T-cell (primary cell): ENCODE measurements at places on chromosomes 4 and X.

DNA sequence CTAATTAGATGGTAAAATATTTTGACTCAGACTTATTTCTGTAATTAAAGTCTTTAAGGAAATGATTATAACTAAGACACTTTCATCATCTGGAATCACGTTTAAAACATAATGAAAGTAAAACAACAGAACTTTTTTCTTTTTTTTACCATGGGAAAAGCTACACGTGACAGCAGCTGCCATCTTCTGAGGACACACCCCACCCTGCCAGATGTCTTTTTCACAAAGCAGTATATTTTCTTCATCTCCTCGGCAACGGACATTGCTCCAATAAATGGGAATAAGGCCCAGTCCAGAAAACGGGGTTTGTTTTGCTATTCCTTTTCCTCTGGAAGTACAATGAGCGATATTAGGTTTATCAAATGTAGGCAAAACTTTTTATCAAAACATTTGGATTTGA, 17.5 kb downstream of the PRSS12 start:
- DNase-seq: no peak

GRCh38 chr4:140246216-140246615, 92.2 kb upstream of the MAML3 start:
- DNase-seq: no peak

- no peak for DNase-seq
Observed at GRCh38 chr4:88419874-88420273, 37.0 kb upstream of the HERC5 start.

DNA sequence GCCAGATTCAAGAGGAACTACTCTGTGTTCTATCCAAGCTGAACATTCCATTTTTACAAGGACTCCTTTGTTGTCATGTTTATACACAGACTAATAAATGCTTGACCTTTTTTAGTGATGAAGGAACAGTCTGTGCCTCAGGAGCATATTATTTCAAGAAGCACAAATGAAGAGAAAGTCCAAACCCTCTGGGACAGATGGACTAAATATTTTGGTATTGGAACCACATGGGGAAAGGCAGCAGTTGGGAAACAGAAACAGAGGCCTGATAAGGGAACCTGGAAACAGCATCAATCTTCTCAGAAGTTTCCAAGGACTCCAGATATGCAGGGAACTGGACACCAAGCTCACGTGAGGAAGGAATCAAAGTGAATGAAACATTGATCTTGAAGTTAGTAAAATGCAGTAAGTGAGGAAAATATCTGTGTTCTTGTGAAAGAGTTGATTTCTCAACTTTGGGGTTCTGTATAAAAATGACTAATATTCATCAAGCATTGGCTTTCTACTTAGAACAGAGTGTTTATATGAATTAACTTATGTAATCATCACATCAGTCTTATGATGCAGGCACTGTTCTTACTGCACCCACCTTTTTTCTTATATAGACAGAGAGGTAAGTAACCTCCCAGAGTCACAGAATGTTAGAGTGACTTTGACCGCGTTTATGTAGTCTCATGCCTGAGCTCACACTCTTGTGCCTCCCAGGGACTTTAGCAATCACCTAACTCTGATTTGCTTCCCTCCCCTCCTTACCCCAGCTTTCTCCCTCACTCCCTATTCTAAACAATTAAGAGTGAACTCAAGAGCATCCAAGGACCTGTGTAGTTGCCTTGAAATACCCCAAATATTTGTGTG, 148.9 kb upstream of the JADE1 start:
- DNase-seq: no peak

GRCh38 chr4:130080872-130081451, 985.0 kb downstream of the C4orf33 start:
- no peak for DNase-seq

DNA sequence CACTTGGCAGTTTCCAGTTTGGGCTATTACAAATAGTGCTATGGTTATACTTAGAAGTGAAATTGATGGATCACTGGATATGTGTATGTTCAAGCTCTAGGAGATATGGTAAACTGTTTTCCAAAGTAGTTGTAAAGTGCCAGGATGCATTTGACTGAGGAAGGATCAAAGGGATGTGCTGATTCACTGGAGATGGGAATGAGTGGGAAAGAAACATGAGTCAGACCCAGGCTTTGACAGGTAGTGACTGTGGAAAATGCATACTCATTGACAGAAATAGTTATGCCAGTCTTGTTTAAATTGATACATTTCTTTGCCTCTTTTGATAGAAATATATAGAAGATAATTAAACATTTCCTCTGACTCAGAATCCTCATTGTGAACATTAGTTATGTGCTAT, 77.9 kb downstream of the CEP135 start:
- no peak for DNase-seq

GRCh38 chr4:125538670-125539069, 223.9 kb downstream of the FAT4 start:
- DNase-seq: no peak

DNA sequence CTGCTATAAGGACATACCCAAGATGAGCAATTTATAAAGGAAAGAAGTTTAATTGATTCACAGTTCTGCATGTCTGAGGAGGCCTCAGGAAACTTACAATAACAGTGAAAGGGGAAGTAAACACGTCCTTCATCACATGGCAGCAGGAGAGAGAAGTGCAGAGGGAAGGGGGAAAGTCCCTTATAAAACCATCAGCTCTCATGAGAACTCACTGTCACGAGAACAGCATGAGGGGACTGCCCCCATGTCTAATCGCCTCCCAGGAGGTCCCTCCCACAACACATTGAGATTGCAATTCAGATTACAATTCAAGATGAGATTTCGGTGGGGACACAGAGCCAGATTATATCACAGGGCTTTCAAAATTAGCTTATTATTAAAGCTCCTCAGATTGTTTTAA, 209.5 kb upstream of the PPP3CA start:
- DNase-seq: no peak

DNA sequence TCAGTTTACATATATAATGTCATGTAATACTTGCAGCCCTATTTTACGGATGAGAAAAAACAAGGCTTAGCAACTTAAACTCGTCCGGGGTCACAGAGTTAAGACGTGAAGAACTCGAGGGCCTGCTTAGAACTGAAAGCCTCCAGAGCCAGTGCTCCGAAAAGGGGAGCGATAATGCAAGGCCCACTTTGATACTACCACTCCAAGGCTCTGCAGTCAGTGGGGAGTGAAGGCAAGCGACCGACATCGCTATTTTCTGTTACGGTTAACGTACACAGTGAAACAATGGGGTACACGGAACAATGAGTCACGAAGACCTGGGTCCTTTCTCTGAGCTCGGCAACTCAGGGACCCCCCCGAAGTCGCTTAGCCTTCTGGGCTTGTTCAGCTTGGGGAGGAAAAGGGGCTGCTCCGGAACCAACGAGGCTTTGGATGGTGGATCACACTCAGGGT, 965 bp downstream of the PPA2 start:
- DNase-seq: no peak

- DNase-seq: no peak
Observed at GRCh38 chrX:13013363-13014110, 30.9 kb downstream of the FAM9C start.

- no peak for DNase-seq
Observed at GRCh38 chr4:81743731-81744435, 272.2 kb upstream of the RASGEF1B start.

DNA sequence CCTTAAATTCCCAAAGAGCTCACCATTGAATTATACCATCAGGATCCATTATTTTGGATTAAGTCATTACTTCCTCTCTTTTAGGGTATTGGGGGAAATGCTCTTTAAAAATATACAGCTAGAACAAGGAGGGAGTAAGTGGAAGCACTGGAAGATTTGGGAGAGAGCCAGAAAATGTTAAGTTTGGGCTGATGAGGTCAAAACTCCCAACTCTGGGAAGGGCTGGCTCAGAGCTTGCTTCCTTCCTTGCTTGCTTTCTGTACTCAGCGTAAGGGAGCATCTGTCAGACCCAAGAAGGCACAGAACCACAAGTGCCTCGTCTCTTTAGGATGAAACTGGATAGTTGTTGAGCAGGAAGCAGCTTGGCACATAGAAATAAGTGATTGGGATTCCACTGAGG, 138.2 kb downstream of the GUCY2F start:
- DNase-seq: no peak

DNA sequence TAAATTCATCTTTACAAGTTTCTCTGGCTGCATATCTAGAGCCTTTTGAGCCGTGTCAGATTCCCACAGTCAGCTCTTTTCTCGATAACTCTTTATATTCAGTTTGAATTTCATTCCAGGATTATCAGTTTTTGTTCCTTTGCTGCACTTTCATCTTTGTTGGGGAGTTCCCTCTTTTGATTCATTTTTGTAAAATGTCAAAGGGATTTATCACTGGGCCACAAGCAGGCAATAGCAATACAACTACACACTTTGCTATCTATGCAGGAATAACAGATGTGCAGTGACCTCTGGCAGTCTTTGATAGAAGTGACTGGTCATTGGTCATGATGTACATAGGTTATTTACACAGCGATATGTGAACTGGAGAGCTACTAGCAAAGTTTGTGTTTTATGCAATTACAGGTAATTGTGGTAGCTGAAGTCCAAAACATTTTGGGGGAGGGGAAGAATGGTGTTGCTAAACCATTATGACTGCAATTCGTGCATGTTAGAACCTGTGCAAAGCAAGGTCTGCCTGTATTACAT, 43.8 kb downstream of the HPGDS start:
- DNase-seq: no peak

DNA sequence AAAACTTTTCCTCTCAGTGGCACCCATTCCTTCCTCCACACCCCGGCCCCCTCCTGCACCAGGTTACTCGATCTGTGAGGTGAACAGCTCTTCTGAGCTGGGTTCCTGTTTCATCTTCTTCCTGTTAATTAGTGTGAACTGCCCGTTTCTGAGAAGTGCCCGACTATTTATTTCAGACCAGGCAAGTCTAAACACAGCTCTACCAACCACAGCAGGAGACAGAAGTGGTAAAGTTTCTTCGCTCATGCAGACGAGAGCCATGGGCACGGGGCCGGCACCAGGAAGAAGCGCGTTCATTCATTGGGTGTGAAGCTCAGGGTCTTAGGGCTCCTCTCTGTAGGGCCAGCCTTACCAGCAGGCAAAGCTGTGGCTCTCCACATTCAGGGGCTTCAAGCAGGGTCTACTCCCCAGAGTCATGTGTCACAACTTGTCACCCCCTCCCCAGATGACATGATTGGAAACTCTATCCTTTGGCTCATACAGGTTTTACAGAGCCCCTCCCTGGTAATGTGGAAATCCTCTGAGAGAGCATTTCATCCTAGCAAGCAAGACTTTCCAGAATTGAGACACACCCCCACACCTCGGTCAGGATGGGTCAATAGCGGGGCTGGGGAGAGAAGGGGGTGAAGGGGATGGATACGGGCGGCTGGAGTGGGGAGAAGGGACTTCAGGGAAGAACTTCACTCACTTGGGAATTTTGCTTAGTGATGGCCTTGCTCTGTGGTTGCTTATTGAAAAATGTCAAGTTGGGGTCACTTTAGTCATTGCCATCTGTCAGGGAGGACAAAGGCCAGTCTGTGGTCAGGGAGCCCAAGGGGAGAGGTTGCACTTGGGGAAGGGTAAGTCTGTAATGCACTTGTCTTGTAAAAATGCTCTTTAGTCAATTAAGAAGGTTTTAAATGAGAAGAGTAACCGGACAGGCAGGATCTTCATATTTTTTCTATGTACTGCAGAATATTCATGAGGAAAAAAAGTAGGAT, 121.6 kb upstream of the TRIM2 start:
- no peak for DNase-seq

DNA sequence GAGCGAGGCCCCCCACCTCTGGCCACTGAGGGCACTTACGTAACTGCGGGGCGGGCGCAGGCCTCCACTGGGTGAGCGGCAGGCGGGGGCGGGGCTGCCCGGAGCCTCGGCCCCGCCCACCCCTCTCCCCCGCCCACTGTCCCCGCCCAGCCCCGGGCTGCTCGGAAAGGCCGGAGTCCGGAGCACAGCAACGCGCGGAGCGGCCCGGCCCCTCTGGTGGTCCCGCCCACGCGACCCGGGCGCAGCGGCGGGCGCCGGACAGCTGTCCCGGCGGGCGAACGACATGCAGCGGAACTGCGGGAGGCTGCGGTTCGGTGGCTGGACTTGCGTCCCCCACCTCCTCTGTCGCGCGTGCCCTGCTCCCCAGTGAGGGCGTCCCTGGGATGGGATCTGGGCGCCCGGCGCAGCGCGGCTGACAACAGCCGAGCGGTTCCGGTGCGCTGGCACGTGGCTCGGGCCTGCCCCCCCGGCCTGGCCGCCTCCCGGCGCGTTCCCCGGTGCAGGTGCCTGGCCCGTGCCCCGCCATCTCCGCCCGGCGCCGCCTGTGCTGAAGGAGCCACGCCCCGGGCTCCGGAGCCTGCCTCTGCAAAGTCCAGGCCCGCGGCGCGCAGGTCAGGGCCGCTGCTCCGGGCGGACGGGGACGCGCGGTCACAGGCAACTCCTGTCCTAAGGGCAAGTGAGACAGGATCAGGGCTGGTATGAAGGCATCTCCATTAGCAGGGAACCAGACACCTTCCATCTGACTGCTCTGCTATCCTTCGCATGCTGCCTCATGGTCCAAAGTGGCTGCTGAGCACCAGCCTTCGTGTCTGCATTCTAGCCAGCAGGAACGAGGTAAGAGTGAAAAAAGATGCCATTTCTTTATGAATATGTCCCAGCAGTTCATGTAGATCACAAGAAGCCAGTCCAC, 21.8 kb upstream of the JAKMIP1 start:
- no peak for DNase-seq

- no peak for DNase-seq
Observed at GRCh38 chr4:74692972-74693371, 101.4 kb downstream of the BTC start.

DNA sequence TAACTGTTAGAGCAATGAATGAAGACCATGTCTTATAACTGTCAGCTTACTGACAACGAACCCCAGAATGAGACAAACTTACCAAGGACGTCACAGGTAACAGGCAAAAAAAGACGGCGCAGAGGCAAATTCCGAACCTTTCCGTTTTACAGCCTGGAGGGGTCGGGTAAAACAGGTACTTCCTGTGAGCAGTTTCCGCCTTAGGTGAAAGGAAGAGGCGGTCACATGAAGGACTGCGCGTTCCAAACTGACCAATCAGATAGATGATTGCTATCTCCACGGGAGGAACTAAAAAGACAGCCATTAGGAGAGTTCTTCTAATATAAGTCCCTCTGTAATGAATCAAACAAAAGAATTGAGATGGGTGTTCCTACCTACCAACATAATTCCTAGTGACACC, at the start of gene COX7B2:
Gene COX7B2, minus strand, starts transcription at position 168 of the 400 bp plus-strand sequence. CDS start 174,053 bp downstream, outside the sequence.
- no peak for DNase-seq

GRCh38 chr4:38202242-38202641, 242.0 kb downstream of the PTTG2 start:
- no peak for DNase-seq

- no peak for DNase-seq
Observed at GRCh38 chr4:102441978-102442911, 58.9 kb upstream of the NFKB1 start.

GRCh38 chr4:1608821-1609500, 75.2 kb downstream of the FAM53A start:
- no peak for DNase-seq
